ENCODE measurements at places on chromosomes 2 and 18.
A peak's percentile ranks its signal among the peaks of the same experiment; 100 is the strongest.

DNA sequence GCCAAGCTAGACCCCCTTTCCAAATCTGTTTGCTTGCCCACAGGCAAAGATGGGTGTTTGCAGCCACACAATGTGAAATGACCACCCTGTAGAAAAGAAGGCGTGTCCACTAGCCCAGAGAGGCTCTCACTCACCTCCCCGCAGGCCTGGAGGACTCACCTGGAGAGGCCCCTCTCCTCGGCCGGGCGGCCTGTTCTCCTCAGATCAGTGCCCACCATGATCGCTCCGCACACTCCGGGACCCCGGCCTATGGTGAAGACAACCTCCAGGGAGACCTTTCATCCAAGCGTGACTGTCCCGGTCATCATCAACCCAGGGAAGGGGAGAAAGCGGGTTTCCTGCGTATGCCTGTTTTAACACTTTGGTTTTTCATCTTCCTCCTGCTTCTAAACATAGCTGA is 328.7 kb upstream of the SALL3 start:
- no peak for DNase-seq

DNA sequence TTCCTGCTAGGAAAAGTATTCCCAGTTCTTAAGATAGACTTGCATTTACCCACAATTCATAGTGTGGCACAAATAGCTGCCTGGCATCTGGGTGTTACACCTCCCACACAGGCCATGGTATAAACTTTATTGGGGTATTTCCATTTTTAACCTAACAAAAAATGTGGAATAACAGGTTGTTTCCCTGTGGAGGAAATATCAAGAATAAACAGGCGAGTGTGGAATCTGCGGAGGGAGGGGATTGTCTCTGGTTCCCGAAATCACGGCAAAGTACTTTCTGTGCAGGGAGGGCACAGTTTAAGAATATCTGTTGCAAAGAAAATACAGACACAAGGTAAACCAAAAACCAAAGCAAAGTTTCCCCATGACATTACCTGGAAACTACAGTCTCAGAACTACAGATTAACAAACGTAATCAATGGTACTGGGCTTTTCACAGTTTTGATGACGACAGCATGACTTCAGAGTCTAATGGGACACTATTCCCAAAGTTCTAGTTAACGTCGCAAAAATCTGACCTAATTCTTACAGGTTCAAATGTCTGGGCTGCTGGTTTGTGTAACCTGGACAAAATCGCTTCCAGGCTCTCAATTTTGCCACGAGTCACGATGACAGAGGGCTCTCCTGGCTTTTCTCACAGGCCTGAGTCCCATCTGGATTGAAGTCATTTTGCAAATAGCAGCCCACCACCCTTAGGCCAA is 1.4 kb downstream of the STARD7 start:
- no peak for DNase-seq

- peak; percentile 31 for DNase-seq
Observed at GRCh38 chr2:158998551-158999248, 30.3 kb downstream of the TANC1 start.

GRCh38 chr18:7839548-7839947 is 272.4 kb downstream of the PTPRM start:
- no peak for DNase-seq

DNA sequence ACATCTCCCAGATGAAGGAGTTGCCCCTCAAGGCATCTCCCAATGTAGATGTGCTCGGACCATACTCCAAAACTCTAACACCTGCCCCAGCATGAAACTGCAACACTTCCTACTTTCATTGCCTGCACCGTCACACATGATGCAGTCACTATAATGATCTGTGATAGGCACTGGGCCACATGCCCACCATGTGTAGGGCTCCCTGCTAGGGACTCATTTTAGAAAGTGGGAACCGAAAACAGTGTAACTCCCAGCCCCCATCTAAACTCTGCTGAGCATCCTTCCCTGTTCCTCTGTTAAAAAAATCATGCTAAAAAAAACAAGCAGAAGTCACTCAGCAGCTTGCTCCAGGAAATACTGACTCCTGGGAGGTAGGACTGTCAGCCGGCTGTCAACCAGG is 496.1 kb upstream of the RAB6C start:
- DNase-seq, result no peak

GRCh38 chr2:117562654-117563053 is 251.8 kb upstream of the DDX18 start:
- DNase-seq, result no peak

DNA sequence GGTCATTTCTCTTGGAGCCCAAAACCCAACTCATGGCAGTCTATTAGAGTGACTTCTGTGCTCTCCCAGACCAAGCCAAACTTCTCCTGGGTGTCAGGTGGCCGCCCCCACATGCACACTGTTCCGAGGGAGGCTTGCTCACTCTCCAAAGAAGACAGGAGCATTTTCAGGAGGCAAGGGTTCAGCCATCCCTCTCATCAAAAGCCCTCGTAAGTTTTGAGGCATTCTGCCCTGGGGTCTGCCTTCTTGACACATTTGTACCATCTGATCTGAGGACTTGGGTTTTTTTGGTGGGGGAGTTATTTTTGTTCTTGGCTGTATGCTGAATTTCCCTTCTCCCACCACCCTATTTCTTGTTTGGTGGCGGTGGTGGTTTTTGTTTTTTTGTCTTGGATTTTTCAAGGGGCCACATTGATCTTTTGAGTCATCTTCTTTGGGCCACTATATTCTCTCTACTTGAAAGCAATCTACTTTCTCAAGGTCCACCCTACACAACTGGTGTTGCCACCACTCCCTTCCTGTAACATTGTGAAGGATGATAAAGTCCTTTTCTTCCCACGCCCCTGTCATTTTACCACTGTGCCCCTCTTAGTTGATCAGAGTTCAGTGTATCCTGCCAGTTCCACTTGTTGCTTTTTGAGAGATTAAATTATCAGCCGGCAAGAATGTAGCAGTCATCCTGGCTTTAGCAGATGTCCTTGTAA is 255.8 kb downstream of the CYP26B1 start:
- DNase-seq, result no peak

- DNase-seq, result no peak
Observed at GRCh38 chr2:2464094-2464493, 133.0 kb upstream of the MYT1L start.

DNA sequence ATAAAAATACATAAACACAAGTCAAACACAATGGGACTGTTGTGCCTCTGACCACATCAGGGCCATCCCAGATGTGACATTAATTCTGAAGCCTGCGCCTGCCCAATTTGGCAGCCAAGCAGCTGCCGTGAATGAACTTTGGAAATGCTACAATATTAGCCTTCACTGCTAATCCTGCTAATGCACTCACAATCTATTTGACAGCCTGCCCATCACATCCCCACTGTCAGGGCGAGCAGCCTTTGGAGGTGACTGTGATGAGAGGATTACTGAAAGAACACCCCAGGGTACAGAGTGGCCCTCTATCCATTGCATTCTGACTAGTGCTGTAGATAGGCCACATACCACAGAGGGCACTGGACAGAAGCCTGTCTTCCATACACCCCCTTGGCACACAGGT is 21.6 kb downstream of the OSR1 start:
- DNase-seq, result no peak

- DNase-seq, result no peak
Observed at GRCh38 chr2:16411788-16412187, 253.8 kb downstream of the CYRIA start.

GRCh38 chr2:55999231-55999630 is 75.6 kb upstream of the EFEMP1 start:
- DNase-seq, result no peak

- DNase-seq, result peak; percentile 23
Observed at GRCh38 chr2:149122516-149122915, 84.0 kb downstream of the LYPD6B start.

- no peak for DNase-seq
Observed at GRCh38 chr2:76288146-76288545, 577.4 kb upstream of the GCFC2 start.

GRCh38 chr2:174785481-174785880 is 21.2 kb upstream of the CHRNA1 start:
- DNase-seq, result no peak

DNA sequence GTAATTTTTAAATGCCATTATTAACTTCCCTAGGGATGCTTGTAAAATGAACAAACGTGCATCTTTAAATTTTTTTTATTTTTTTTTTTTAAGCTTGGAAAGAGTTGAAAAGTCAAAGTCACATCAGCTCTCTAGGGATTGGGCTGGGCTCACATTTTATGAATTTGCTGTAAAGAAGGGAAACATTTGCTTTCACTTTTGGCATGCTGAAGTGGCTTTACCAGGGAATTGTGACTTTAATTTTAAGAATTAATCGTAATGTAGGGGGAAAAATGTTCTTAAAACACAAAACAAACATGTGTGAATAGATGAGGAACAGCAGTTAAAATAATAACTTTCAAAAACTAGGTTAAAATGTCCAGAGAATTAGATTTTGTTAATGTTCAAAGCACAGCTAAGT is 123.0 kb downstream of the AGAP1 start:
- peak; percentile 83 for DNase-seq

DNA sequence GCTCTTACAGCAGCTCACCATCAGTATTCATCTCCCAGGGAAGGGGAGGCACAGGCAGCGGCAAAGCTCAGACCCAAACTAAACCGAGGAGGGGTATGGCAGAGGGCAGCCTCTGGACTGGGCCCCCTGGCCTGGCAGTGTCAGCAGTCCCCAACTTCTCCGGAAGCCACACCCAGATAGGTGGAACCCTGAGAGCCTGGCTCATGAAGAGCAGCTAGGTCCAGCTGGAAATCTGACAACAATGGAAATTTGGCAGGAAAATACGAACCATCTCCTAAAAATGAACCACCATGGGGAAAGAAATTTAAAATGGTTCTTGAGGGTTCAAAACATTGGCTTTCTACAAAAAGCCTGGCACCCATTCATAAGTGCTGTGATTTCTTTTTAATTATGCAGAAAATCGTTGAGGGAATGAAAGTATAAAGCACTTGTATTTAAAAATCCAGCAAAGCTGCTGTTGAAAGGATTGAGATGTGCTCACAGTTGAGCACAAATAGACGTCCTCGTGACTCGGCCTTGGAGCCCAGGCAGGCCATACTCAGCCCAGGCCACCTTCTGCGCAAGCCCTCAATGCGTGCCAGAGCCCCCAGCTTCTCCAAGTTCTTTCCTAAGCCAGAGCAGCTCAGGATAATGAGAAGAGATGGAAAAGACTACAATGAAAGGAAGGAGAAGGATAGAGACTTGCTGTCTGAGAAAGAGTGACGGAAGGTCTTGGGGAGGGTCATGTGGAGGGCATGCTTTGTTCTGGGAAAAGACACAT is 93.0 kb downstream of the COL6A3 start:
- DNase-seq, result peak; percentile 33

DNA sequence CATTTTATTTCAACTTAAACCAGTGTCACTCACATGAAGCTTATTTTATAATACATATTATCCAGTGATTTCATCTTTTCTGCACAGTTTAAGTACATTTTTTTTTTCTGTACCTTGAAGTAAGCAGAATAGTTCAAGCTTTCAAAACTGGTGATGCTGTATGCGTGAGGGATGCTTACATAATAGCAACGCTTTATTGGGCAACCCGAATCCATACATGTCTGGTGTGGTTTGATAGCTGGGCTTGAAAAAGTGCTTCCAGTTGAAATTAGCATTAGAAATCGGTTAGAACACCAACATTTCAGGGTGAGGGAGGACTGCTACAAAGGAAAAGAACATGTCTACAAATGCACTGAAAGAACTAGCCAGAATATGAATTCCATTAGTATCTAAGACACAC is 117.4 kb downstream of the MBP start:
- no peak for DNase-seq

GRCh38 chr2:232321156-232321816 is 57.3 kb upstream of the ALPP start:
- no peak for DNase-seq

DNA sequence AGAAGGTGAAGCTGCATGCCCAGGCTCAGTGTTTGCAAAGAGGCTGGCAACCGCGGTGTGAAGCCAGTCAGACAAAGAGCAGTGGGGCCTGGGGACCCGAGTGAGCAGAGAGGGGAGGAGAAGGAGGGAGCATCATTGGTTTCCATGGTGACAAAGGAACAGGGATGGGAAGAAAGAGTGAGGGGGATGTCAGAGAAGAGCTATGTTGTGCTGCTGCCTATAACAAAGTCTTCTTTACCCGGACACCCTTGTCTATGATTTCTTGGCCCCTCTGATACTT is 14.5 kb downstream of the TMEM247 start:
- DNase-seq, result peak; percentile 4

DNA sequence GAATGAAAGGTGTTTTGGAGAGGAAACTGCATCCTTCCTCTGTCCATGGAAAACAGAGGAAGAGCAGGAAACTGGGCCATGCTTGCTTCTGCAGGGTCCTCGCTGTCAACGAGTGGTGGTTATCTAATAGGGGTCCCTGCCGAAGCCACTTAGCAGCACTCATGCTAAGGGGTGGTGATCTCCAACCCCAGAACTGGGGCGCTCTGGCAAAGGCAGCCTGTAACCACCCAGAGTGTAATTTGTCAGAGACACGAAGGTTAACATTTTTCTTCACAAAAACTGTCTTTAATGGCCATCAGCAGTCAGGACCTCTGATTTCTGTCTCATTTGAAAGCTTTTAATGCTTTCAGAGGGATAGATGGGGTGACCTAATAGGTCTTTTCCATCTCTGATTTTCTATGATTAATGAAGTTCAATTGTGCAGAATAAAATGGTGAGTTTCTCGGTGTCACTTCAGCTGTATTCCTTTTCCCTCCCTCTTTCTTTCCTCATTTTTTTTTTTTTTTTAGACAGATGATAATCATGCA is 231.3 kb upstream of the CELF4 start:
- DNase-seq, result no peak

DNA sequence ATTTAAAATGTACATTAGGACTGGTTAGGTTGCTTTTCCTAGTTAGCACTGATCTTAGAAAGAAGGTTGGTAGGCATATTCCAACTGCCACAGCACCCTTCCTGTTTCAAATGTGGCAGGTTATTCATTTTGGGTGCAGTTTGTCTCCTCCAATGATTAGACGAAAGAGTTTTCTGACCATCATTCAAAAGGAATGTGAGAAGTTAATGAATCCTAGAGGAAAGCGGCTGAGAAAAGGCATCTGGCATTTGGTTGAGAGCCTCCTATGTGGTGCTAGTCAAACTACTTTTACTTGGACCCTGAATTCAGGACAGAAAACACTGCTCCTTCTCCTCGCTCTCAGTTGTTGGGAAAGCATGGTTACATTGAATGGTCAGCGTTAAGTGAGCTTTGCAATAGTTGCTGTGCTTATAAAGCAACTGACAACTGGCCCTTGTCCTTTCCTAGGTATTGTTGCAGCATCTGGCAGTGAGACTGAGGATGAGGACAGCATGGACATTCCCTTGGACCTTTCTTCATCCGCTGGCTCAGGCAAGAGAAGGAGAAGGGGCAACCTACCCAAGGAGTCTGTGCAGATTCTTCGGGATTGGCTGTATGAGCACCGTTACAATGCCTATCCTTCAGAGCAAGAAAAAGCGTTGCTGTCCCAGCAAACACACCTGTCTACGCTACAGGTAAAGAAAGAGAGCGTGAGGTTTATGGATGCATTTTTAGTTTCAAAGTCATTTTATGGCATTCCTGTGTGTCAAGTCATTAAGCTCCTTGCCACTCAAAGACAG is 6.1 kb downstream of the TGIF1 start:
- peak; percentile 63 for DNase-seq

DNA sequence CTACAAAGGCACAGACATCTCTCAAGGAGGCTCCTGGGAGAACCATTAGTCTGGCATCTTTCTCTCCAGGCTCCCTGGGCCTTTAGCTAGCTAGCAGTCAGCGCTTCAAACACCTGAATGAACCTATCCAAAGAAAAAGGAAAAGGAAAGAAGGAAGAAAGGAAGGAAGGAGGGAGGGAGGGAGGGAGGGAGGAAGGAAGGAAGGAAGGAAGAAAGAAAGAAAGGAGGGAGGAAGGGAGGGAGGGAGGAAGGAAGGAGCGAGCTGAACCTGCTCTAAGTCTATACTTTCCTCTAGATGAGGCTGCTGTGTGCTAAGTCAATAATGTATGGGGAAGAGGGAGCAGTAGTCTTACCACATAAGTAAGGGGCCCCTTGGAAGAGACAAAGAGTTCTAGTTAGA is 5.1 kb upstream of the BCL11A start:
- no peak for DNase-seq

All from fibroblast of skin of scalp (primary cell).